Thyroid gland (tissue), 4 donors: ENCODE measurements at places on chromosomes 3 and 15.
A peak's percentile ranks its signal among the peaks of the same experiment; 100 is the strongest.

DNA sequence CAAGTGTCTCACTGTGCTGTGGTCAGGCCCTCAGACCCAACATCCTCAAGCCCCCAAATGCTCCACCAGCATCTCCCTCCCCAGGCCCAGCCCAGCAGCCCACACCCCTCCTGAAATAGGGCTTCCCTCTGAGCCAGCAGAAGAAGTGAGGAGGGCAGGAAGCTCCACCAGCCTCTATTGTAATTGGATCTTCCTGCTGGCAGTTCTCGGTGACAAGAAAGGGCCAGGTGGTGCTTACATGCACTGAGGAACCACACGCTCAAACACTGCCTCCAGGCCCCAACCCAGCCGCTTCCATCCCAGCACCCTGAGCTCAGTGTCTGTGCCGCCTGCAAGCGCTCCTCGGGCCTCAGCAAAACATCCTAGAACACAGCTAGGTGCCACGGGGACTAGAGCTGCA lies 96.7 kb downstream of the ATP10A start:
- no peak for DNase-seq

- peak; percentile 50 for DNase-seq
Measured at GRCh38 chr3:71725271-71725991, at the start of gene EIF4E3. Gene EIF4E3 (minus strand): TSS chr3:71725402. CDS start chr3:71725367, 35 bp downstream.

GRCh38 chr3:187922704-187923416 lies 177.6 kb upstream of the BCL6 start:
- DNase-seq: no peak

DNA sequence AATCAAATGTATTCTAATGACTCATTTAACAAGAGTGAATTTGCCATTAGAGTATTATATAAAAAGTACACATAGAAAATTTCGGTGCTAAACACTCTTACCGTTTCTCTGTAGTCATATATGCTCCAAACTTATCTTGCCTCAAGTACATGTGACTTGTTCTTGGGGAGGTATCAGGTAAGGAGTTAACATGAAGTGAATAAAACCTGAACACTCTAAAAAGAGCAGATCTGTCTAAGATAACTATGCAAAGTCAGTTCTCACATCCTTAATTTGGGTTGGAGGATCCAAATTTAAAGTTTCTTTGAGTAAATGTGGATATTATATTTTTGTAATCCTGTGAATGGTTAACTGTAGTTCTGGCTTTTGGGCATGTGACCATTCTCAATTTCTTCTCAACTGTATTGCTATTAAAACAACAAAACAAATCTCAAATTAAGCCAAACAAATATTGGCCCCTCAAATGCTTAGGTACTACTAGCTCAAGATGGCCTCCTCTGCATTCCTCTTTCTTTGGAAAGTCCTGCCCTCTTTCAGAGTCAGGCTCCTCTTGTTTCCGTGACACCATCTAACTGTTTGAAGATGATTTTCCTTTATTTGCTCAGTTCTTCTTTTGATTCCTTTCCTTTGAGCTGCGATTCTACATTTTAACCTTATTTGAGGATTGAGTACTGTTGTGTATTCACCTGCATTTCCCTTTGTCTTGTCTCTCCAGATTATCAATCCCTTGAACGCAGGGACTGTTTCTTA lies 4.2 kb downstream of the EDEM1 start:
- no peak for DNase-seq

DNA sequence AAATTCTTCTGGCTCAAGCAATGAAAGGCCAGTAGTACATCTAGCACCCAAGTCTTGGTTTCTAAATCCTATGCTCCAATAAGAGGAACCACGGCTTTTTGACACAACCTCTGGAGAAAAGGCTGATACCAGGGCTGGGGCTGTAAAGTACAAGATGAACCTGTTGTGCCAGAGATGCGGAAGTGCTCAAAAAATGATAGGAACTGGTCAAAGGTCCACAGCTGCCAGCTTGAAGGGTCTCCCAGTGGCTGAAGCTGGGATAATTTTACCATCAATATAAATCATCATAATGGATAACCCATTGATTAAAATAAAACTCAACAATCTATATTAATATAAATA lies 558 bp upstream of the NCEH1 start:
- DNase-seq: no peak

GRCh38 chr3:113266738-113267137 lies 55.4 kb downstream of the BOC start:
- no peak for DNase-seq

GRCh38 chr3:177569875-177570657 lies 372.8 kb upstream of the TBL1XR1 start:
- DNase-seq: no peak

- DNase-seq: no peak
Measured at GRCh38 chr3:15181963-15182362, 24.1 kb upstream of the CAPN7 start.

- no peak for DNase-seq
Measured at GRCh38 chr3:100548053-100548452, 55.6 kb downstream of the TMEM45A start.

DNA sequence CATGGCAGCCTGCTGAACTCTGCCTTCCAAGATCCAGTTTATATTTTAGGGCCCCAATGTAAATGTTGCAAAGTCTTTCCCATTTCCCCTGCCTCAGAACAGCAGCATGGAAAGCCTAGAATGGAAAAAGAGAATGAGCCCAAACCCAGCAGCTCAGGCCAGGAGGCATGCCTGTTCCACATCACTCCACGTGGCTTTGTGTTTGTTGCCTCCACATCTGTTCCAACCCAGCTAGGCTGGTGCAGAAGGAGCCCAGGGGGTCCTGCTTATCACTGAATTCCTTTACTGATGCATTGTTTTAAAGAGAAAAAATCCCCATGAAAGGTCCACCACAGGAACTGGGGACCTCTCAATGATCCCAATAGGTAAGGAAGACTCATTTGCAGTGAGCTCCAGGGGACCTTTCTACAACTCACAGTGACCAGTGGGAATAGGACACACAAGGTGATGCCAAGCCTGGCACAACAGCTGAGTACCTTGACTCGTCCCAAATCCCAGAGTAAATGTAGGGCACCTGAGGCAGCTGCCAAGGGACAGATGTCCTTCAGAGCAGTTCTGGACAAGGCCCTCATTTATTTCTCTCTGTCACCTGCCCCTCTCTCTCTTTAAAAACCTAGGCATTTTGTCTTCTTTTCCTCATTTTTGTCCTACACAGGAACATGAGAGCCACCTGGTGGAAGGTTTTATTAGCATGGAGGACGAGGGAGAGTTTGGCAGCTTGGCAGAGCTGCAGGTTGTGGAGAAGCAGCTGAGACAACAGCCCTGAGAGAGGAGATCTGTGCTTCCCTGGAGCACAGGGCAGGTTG lies 41.7 kb upstream of the ADAMTS17 start:
- peak; percentile 52 for DNase-seq

GRCh38 chr3:134699141-134699711 lies 48.4 kb upstream of the KY start:
- DNase-seq: no peak

DNA sequence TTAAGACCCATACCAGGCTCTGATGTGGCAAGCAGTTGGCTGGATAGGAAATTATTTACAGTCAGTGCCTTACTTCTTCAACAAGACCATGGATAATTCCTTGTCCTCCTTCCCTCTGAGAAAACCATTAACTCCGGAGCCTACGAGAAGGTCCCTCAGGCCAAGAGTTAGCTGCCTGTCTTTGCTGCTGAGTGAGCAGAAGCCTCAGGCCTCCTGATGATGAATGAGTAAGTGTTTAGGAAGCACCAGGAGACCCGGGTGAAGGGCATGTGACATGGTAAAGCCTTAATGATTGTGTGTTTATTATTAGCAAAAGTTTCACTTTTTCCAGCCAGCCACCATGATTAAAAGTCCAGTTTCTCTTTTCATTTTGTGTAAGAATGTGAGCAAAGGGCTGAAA lies 174.9 kb upstream of the TOPAZ1 start:
- no peak for DNase-seq
